ENCODE measurements at places on chromosomes 5 and 9. TPM values are rescaled to one million over a fixed set of nuclear protein-coding genes. Genes with fewer than 3 reads are reported as not detected.
A peak's percentile ranks its signal among the peaks of the same experiment; 100 is the strongest.

Gene AK1
- total RNA-seq, result 31.6 TPM

Gene MOB3B
- total RNA-seq, result 9.8 TPM

Gene OGN
- not detected for total RNA-seq

Gene TPPP
- total RNA-seq, result 0.48 TPM

- no peak overlapping the region for H3K4me3 ChIP-seq
These were observed 2200.4 kb upstream of the C9orf72 start for GRCh38 chr9:29773676-29774075.

- DNase-seq, result no peak
- H3K4me3 ChIP-seq, result peak overlapping the region; percentile 76
- peaks cover 5% of the 10 kb centered on the region for H3K36me3 ChIP-seq
- H3K4me1 ChIP-seq, result peaks cover 24% of the 10 kb centered on the region
These were observed 1.6 kb downstream of the CFAP95 start for GRCh38 chr9:69822116-69822750.

DNA sequence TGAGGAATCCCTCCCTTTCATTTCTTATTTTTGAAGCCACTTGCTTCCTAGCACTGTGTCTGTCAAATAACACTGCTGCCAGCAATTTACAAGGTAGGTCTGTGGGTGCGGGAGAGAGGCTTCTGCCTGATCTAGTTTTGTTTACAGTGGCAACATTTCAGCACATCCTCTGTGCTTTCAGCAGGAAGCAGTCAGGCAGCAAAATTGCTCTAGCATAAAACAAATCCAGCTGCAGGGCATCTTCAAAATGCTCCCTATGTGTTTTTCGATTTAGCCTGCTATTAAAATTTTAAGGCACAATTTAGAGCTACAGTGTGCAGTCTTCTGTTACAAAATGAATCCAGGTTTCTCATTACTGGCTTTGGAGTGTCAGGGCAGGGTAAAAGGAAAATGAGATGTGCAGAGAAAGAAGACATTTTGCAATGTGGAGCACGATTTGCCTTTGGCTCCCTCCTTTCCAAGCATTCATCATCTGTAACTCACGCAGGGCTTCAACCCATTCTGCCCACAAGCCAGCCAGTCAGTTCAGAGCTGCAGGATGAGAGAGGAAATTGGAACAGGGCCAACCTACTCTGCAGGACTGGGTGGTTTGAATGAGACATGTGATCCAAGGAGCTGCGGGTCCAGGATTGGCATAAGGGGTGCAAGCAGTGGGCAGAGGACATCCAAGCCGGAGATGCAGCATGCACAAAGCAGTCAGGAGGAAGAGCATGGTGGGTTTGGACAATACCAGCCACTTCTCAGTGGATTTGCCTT is 143.4 kb upstream of the APC start:
- no peaks in the 10 kb centered on the region for H3K27me3 ChIP-seq
- H3K4me3 ChIP-seq, result no peak overlapping the region
- no peak overlapping the region for H3K27ac ChIP-seq
- no peak for DNase-seq
- no peaks in the 10 kb centered on the region for H3K4me1 ChIP-seq

GRCh38 chr5:172753101-172753500 is 17.9 kb downstream of the DUSP1 start:
- H3K27ac ChIP-seq, result no peak overlapping the region
- no peaks in the 10 kb centered on the region for H3K27me3 ChIP-seq
- no peaks in the 10 kb centered on the region for H3K36me3 ChIP-seq
- no peak overlapping the region for H3K4me3 ChIP-seq

Measured in H9 (cell line).